ENCODE measurements at places on chromosomes 5 and 9.

DNA sequence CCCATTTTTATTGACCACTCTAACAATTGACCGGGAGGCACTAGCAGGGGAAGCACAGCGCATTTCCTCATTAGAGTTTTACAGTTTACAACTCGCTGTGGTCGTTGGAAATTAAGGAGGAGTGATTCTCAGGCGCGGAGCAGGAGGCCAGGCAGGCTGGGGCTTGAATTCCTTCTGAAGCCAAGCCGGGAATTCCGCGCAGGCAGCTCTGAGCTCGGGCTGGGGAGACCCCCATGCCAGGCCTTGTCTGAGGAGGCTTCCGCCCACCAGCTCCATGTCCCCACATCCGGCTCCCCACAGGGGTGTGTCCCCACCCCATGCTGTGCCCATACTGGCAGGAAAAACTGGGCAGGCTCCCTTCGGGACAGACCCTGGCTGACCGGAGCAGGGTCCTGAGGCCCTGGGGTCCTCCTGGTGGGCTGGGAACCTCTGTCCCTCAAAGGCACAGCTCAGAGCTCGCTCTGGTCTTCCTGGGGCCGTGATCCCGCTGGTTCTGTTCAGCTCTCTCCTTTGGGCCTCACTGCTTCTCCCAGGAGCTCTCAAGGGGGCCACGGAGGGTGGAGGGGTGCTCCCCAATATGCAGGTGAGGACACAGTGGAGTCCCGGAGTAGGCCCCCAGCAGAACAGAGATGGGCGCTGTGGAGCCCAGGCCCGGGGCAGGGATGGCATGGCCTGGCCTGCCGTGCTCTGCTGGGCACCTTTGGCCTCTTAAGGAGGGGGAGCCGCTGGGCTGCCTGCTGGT is 1.3 kb upstream of the NRARP start:
- DNase-seq = no peak

DNA sequence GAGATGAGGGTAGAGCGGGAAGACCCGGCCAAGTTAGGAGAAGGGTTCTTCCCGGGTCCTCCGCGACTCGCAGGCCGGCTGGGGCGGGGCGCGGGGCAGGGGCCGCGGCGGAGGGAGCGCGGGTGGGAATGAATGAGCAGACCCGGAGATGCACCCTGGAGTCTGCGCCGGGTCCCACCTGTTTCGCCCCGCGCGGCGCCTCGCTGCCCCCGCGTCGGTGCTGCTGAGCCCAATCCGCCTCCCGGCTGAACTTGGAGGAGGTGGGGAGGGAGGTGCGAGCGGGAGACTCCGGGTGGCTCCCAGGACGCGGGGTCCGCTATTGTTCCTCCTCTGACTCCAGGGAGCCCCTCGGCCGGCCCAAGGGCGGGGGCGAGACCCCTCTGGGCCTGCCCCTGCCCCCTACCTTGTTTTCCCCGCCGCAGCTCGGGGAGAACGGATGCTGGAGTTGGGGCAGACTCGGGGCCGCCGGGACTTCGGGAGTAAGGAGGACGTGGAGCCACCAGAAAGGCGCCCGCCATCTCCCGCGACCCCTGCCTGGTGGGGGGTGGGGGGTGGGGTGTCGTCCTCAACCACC is 659 bp downstream of the RAI14 start:
- no peak for DNase-seq

GRCh38 chr5:71788794-71789193 is 69.7 kb downstream of the CARTPT start:
- no peak for DNase-seq

GRCh38 chr9:71744754-71745521 is 23.4 kb downstream of the CEMIP2 start:
- DNase-seq = no peak

DNA sequence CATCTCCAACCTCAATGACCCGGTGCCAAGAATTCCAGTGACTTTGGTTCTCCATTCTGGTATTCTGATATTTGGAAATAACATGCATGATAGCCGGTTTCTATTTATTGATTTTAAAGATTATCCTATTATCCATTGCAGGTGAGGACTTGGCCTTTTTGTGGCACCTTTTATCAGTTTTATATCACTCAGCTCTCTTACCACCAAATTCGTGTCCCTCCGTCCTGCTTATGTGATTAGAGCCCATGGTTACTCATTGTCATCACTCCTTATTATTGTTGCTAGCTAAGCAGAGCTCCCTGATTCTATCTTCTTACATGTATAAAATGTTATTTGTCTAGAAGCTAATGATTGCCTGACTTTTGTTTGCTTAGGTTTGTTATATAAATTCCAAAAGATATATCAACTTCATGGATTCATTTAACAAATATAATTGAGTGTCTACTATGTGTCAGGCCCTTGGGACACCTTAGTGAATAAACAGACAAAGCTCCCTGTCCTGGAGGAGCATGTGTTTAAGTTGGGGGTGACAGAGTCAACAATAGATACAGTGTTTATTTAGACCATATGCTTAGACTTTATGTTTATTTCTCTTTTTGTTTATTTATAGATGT is 138.2 kb downstream of the ADAMTS16 start:
- no peak for DNase-seq

- DNase-seq = no peak
Observed at GRCh38 chr5:115946655-115947054, 15.6 kb upstream of the LVRN start.

GRCh38 chr9:14908295-14909180 is 1.7 kb downstream of the FREM1 start:
- DNase-seq = no peak

- DNase-seq = no peak
Observed at GRCh38 chr5:39058178-39058921, 15.8 kb downstream of the RICTOR start.

DNA sequence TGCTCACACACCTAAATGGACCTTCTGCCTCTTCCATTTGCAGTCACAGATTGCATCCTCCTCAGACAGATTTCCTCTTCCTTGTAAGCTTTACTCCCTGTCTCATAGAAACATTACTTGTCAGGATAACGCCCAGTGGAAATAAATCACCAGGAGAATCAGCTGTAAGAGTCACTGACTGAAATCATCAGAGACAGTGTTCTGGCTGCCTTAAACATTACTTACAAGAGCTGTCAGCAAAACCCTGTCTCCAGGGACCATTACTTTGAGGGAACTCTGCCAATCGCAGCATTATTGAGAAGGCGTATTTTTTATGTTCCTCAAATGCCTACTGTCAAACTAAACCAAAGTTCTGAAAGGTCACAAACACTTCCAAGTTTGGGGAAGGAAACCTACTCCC is 5.9 kb downstream of the DPYSL3 start:
- no peak for DNase-seq

GRCh38 chr5:162187371-162187770 is 119.8 kb downstream of the GABRG2 start:
- DNase-seq = no peak

DNA sequence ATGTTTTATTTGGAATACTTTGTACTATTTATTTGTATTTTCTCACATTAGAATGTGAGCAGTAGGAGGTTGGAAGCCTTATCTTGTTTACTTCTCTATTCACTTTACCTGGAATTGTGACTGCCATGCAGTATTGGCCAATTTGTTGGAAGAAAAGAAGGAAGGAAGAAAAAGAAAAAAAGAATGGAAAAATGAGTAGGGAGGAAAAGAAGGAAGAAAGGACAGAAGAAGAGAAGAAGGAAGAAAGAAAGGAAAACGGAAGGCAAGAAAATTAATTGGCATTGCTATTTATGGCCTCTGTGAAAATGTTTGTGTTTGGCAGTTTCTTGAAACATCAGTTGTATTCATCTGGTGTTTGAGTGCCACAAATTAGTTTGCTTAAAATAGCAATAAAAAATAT is 575.2 kb upstream of the ZNF608 start:
- DNase-seq = no peak

DNA sequence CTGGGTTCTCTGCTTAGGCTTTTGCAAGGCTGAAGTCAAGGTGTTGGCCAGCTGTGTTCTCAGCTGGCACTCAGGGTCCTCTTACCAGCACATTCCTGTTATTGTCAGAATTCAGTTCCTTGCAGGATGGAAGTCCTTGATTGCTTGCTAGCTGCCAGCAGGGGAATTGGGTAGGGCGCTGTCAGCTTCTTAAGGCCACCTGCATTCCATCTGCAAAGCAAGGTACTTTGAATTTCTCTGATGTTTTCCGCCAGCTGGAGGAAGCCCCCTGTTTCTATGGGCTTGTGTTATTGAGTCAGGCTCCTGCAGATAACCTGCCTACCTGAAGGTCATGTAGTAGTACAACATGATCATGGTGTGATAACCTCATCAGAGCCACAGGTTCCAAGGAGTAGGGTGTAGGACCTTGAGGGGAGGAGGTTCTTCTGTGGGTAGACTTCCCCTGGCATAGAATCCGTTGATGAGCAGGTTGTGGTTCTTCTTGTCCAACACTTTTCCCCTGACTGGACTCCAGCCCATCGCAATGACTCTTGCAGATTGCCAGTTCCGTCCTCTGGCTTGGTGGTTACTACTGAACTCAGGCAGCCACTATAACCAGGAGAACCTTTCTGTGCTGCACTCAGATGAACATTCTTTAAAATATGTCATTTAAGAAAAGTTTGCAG is 6.8 kb downstream of the TENT4A start:
- no peak for DNase-seq

DNA sequence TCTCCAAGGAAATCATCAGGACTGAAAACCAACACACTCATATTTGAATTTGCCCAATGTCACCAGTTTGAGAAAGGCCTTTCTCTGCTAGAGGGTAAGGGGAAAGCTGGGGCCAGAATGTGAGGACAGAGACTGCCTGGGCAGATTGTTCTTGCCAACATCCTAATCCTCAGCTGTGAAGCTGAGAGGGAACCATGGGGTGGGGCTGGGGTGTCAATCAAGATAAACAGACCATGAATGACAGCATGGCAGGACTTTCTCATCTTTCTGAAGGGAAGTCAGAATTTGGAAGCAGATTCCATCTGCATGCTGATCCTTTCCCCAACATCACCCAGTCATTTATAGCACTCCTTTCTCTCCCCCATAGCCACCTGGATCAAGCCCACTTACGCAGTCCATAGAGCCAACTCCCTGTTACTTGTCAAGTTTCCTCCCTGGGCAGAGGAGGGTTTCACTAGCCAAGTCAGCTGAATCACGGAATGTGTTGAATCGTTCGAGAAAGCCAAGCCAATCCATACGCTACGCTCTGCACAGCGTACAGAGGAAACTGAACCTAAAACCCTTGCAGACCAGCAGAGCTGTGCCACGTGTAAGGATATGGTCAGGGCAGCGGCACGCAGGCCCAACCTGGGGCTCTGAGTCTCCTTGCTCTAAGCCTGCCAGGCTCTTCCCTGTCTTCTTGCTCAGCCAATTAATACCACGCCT is 14.9 kb downstream of the GLDC start:
- DNase-seq = no peak

GRCh38 chr5:373710-374602 is 52.4 kb downstream of the AHRR start:
- DNase-seq = no peak

DNA sequence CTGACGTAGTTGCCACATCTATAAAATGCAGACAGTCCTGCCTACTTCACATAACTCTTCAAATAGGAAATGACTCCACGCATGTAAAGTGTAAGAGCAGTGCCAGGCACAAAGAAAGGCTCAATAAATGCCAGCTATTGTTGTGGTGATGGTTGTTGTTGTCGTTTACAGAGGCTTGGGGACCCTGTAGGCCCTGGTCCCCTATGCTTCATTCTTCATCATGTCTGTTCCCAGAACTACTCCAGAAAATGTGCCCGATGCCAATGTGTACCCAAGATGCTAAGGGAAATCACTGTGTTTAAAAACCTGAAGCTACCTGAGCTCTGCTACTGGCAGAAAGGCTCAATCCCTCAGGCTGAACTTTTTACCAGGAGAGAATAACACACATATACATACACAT is 9.1 kb downstream of the SLIT3 start:
- DNase-seq = no peak

GRCh38 chr5:171895081-171895480 is 109.5 kb downstream of the SMIM23 start:
- DNase-seq = no peak

DNA sequence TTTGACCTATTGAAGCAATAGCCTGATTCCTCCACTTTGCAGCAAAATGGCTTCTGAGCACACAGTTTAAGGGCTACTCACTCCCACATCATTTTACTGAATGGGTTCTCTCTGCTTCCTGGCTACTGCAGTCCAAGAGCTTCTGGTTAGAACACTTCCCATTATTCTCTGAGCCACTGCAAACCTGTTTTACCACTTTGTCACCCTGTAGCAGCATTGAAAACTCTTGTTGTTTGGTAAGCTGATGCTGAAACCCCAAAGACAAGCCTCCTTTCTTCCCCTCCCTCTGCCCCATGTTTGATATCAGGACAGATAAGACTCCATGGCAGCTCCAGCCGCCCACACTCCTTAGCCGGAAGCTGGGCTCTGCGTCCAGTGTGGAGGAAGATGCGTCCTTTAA is 84.4 kb upstream of the RARS1 start:
- no peak for DNase-seq

- no peak for DNase-seq
Observed at GRCh38 chr5:40386289-40386688, 293.4 kb upstream of the PTGER4 start.

- no peak for DNase-seq
Observed at GRCh38 chr9:136482046-136482792, 621 bp downstream of the SEC16A start.

- no peak for DNase-seq
Observed at GRCh38 chr9:12817702-12818101, 42.9 kb downstream of the LURAP1L start.

DNA sequence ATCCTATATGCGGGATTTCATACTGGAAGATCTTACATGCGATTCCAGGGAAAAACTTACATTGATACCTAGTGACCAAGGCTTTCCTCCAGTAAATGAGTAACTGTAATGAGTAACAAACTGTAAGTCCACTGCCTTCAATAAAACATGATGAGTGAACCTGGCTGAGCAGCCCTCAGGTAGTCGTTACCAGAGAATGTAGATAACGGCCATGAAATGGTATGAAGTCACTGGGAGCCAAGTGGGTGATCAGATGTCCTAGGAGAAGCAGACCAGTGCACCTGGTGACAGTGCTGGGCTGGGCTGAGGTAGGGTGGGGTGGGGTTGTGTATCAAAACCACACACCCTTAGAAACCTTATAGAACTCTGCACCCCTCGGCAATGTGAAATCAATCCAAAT is 203.6 kb downstream of the ALDH1A1 start:
- no peak for DNase-seq

DNA sequence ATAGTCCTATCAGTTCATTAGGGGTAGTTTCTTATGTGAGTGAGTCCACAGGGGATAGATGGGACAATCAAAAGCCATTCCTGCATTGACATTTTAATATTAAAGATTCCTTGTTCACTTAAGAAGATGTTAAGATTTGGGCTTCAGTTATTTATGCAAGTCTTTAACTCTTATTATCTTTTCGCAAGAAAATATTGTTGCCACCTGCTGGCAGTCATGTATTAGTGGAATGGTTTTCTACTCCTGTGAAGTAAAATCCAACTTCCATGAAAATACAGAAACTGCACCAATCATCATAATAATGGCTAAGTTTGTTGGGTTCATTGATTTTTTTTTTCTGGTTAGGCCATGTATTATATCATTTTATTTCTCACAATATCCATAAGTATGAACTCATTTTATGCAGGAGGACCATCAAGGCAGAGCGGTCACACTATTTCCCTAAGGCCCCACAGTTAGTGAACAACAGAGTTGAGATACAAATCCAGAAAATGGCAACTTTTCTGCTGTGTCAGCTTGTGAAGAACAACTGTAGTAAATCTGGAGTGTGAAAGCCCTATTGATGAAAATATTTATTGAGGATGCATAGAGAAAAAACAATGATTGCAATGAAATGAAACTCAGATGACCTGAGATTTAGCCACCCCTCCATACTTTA is 88.5 kb upstream of the TXNDC8 start:
- no peak for DNase-seq
